NCI-H1694 treated with DMSO at 0.1 percent for 48 hours (cell line): ENCODE measurements at places on chromosomes 3 and 15.

DNA sequence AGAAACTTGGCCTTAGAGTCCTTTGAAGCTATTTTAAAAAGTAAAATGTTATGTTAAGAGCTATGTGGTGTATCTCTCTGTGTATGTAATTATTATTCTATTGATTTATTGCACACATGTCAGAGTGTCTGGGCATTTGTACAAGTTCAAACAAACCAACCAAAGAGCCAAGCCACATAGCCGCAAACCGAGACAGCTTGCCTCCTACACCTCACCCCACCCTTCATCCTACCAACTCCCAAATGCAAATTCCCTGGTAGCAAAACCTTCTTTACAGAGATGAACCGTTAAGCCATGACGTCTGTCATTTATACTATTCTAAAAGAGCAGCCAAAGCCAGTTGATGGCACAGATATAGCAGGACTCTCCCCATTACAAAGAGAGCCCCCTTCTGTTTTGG lies 332.3 kb downstream of the ERC2 start:
- no peak for DNase-seq

DNA sequence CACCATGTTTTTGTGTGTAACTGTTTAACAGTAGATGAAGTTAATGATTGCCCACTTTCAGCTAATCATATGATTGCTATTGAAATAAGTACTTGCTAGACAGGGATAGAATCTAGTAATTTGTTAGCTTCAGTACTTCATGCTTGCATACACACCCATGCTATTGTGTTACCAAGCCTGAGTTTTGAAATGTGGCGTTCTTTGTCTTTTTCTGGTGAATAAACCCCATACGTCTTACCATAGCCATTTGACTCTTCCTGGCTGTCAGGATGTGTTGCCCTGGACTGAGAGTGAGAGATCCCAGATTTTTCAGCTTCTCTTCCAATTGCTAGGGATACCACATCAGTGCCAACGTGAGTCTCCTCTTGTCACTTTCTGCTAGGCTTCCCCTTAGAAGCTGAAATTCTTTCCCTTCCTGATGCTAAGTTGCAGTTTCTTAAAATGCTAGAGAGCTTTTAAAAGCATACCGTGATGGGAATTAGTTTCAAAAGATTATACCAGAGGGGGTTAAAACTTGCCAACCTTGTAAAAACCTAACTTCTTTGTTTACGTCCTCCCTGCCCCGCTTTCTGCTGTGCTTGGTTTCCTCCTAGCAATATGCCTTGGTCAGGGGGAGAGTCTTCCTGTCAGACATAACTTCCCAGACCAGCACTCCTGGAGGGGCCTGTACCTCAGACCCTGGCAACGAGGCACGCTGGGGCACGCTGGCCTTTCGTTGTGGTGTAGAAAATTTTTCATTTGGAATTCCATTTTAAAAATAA lies 62.9 kb upstream of the ULK4 start:
- DNase-seq = no peak

DNA sequence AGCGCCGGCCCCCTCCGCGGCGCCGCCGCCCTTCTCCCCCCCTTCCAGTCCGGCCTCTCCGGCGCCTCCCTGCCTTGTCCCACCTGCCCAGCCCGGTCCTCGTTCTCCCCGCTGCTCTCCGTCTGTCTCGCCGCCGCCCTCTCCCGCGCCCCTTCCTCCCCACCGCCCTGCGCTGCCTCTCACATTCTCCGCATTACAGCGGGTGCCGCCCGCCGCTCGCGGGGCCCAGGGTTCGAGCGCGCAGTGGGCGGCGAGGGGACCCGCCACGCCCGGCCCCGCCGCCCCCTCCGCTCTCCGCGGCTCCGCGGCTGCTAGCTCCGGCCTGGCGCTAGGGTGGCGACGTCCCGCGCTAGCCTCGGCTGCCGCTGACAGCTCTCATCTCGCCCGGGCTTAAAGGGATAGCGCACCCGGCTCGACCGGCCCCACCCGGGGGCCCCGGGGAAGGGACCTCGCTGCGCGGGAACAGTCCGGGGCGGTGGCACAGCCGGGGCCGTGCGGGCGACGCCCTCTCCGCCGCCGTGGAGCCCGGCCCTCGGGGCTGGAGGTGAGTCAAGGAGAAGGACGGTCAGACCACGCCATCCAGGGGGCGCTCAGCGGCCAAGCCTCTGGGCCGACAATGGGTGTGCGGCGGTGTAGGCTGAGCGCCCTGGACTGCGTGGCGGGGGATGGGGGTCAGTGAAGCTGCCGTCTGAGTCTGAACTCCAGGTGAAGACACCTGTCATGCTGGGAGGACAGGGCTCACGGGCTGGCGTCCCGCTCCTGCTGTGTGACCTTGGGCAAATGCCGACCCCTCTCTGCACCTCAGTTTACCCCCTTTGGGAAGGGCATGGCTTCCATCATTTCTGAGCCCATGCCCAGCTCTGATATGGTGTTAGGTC lies 187.4 kb upstream of the LINGO1 start:
- DNase-seq = no peak

DNA sequence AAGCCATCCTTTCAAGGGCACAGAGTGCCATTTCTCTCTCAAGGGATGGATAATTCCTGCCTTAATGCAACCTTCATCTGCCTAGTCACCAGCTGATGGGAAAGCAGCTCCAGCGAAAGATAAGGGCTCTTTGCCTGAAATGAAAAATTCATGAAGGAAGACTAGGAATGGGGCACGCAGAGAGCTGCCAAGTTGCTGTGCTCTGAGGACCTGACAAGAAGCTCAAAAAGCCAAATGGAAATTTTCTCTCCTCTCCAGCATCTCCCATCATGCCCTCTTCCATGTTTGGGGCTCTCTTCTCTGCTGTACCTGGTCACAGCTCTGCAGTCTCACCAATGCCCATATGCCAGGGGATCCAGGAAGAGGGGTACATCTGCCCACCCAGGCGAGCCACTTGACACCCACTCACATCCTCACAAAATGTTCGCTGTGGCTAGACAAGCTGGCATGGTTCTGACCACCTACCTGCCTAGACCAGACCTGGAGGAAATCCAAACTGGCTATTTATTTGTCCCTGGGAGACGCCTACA lies 29.3 kb upstream of the ABHD2 start:
- no peak for DNase-seq

GRCh38 chr15:63938486-63939061 lies 104.8 kb upstream of the HERC1 start:
- DNase-seq = no peak

DNA sequence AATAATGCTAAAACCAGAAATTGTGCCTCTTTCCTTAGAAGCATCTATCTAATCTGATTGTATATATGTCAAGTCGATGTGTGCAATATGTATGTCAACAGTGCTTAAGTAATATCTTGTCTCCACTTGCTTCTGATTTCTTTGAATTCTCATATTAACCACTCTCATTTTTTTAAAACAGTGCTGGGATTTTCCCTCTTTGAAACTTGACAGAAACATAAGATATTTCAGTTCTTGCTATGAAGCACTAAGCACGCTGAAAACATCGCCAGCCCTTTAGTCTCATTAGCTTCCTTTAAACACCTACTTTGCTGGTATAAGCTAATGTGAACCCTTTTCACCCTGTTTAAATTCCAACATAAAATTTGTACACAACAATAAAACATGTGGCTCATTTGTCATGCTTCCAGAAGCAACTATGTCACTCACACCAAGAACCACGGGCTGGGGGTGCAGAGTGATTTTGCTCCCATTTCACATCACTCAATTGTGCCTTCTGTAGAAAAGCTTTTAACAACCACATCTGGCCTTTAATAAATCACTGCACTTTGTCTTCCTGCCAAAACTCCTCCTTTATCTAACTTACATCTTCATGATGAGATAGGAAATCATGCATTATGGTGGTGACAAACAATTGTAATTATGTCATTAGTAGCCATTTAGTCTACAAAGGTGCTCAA lies 185.2 kb downstream of the FOXP1 start:
- DNase-seq = no peak

GRCh38 chr15:44536302-44536961 lies 515 bp upstream of the EIF3J start:
- peak; percentile 86 for DNase-seq

DNA sequence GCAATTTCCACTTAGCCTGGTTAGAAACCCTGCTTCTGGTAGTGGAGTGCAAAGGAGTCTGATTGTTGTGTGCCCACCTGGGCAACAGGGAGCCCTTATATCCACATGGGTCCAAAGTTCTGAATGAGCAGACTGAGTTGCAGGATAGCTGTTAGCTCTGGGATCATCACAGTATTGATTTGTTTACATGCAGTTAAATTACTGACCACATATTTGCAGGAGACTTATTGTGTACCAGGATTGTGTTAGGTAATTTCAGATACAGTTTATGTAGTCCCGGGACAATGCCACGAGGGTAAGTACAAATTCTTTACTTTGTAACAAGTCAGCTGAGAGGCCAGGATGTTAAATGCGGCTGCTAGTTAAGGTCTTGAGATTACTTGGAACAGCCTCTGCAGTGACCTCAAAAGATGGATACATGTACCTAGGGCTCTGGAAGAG lies 18.8 kb downstream of the ARHGEF26 start:
- DNase-seq = no peak

DNA sequence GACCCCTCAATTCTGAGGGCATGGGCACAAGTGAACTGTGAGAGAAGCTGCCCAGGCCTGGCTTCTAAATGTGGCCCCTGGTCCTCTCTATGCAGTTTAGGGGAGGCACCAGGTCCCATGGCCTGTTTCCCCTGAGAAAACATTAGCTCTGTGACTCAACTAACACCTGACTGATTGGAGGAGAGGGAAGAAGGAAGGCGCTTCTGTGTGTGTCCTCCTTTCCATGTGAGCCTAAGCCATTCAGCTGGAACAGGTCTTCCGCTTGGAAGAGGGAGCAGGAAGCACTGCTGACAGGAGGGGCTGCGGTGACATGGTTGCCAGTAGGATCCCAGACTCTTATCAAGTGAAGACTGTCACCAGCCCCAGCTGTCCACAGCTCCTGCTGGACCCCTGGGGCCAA lies 79.5 kb downstream of the MYLK start:
- no peak for DNase-seq

GRCh38 chr3:172142051-172142863 lies 102.9 kb downstream of the FNDC3B start:
- no peak for DNase-seq

GRCh38 chr3:189632242-189632641 lies 1.1 kb downstream of the TP63 start:
- no peak for DNase-seq

- DNase-seq = no peak
These were observed 29.4 kb downstream of the CD200R1L start for GRCh38 chr3:112817271-112817670.

DNA sequence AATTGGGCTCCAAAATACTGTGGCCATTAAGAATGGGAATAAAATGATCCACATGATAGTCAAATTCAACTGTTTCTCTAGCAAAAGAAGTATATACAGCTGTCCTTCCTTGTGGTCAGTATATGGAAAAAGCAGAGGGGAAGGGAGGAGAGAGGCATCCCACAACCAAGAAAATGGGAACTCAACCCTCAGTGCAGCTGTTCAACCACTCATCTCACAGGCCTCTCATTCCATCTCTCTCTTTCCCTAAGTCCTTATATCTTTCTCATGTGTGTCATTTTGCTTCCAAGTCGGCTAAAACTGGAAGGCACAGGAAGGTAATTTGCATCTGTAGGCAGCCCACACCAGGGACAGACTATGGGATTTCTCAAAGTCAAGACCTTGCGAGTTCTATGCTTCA lies 27.5 kb downstream of the AVEN start:
- no peak for DNase-seq

GRCh38 chr3:148379763-148380382 lies 317.8 kb upstream of the AGTR1 start:
- no peak for DNase-seq

DNA sequence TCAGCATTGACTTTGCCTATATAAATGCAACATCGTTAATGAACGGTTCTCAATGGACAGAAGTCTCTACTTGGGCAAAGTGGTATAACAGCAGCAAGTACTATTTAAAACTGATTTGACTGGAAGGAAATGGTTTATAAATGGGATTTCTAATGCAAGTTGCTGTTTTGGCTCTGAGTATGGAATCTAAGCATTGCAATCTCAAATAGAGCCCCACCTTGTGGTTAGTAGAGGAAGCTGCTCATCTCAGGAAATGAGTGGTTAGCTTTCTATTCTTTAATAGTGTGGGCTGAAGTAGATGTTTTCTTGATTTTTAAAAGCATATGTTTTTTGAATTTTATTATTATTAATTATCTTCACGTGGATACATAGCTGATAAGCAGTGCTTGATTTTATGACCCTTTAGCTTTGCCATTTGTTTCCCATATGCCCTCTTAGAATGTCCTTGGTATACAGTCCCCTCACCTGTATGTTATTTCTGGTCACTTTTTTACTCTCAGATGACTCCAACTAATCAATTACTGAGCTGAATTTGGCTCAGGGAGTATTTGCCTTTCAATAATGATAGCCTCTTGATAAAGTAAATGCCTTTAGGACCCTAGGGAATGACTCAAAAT lies 67.1 kb downstream of the OXSM start:
- DNase-seq = peak; percentile 19

- DNase-seq = no peak
These were observed 11.1 kb downstream of the ALPK3 start for GRCh38 chr15:84828086-84828908.

DNA sequence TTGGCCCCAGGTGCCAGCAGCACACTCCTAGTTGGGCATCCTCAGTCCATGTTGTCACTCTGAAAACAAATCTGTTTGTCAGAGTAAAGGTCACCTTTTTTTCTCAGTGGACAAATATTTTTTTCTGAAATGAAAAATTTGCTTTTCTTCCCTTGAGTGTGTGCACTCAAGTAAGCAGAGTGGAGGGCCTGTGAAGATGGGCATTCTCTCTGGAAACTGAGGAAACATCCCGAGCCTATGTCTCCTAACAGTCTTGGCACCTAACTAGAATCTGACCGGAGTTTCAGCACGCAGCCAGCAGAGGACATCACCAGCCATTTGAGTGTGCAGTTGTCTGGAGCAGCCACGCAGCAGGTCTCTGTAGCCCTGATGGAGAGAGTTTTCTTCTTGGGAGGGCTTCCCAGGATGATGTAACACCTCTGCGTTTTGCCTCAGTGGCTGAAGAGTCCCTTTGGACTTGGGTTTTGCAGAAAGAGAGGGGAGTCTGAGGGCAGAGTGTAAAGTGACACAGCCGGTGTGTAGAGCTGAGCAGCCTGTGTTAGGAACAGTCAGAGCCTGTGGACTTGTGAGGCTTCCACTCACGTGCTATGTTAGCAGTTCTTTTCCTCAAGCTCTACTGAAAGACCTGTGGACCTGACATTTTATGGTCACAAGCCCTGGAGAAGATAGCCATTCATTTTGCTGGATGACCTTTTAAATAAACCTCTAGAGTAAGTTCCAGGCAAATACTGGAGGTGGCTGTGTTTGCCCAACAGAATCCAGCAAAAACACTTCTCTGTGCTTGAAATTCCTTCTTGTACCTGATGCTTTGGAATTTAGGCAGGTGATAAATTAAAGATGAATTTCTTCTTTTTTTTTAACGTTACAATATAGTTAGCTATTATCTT lies 51.6 kb downstream of the ABHD2 start:
- DNase-seq = no peak

GRCh38 chr15:99631255-99631654 lies 65.5 kb downstream of the MEF2A start:
- no peak for DNase-seq

- no peak for DNase-seq
These were observed 36.3 kb downstream of the STAC start for GRCh38 chr3:36416599-36416998.
